Smooth muscle cell of the pulmonary artery (primary cell): ENCODE measurements at places on chromosomes 7 and 10. TPM values are rescaled to one million over a fixed set of nuclear protein-coding genes. Genes with fewer than 3 reads are reported as not detected.

Gene CUBN
- 1.3 and 3.4 TPM in 2 replicates for total RNA-seq

Gene KNDC1
- total RNA-seq = 0.65 and 0.86 TPM in 2 replicates

Gene TEX36
- total RNA-seq = not detected in 2 replicates

Gene DPYSL4
- total RNA-seq = 17.9 and 52.0 TPM in 2 replicates

Gene STAMBPL1
- 7.6 and 48.9 TPM in 2 replicates for total RNA-seq

Gene BTBD16
- total RNA-seq = 0.13 TPM in 1 of 2 replicates, not detected in the other

Gene CRHR2
- total RNA-seq = not detected in 2 replicates

Gene KLF14
- not detected in 2 replicates for total RNA-seq

Gene PRSS37
- total RNA-seq = not detected in 2 replicates

Gene PIP
- total RNA-seq = not detected in 2 replicates

Gene PRXL2A
- total RNA-seq = 5.4 and 8.9 TPM in 2 replicates

Gene FAS
- total RNA-seq = 47.5 and 76.8 TPM in 2 replicates

Gene CNTNAP2
- total RNA-seq = under 0.01 TPM in 1 of 2 replicates, not detected in the other

Gene TAS2R41
- not detected in 2 replicates for total RNA-seq

Gene OR2A42
- 0.03 TPM in 1 of 2 replicates, not detected in the other for total RNA-seq

Gene GRID1
- 0.03 and 0.46 TPM in 2 replicates for total RNA-seq

Gene CALML3
- not detected in 2 replicates for total RNA-seq

Gene CASTOR2
- 11.2 and 15.4 TPM in 2 replicates for total RNA-seq

Gene GNAT3
- not detected in 2 replicates for total RNA-seq

Gene FAM180A
- 51.3 and 119 TPM in 2 replicates for total RNA-seq

Gene SPDYE1
- not detected in 2 replicates for total RNA-seq

Gene PIK3AP1
- total RNA-seq = 0.13 TPM in 1 of 2 replicates, not detected in the other

Gene DENND2A
- total RNA-seq = 4.8 and 7.9 TPM in 2 replicates

Gene NPTX2
- total RNA-seq = 3.3 and 5.1 TPM in 2 replicates

Gene YKT6
- total RNA-seq = 99.3 and 123 TPM in 2 replicates
